ENCODE measurements at places on chromosomes 6 and 20.

DNA sequence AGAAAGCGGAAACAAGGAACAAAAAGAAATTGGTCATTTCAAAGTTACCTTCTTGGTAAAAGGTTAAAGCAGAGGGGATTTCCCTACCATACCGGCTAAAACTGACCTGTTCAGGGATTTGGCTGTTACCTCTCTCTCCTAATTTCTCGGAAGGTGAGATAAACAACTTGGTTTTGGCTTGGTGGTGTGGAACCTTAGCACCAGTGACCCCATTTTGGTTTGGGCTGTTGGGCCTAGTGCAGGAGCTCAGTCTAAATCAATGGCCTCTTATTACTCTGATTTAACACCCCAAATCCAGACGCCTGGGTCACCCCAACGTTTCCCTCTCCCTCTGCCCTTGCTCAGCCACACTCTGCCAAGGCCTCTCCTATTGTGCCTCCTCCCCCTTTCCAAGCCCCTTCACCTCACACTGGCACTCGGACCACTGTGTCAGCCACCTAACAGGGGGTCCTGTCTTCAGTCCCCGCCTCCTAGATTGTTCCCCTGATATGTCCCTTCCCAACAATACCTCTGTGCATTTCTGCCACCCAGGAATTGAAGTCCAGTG is 8.3 kb downstream of the NCR2 start:
- no peak for DNase-seq

DNA sequence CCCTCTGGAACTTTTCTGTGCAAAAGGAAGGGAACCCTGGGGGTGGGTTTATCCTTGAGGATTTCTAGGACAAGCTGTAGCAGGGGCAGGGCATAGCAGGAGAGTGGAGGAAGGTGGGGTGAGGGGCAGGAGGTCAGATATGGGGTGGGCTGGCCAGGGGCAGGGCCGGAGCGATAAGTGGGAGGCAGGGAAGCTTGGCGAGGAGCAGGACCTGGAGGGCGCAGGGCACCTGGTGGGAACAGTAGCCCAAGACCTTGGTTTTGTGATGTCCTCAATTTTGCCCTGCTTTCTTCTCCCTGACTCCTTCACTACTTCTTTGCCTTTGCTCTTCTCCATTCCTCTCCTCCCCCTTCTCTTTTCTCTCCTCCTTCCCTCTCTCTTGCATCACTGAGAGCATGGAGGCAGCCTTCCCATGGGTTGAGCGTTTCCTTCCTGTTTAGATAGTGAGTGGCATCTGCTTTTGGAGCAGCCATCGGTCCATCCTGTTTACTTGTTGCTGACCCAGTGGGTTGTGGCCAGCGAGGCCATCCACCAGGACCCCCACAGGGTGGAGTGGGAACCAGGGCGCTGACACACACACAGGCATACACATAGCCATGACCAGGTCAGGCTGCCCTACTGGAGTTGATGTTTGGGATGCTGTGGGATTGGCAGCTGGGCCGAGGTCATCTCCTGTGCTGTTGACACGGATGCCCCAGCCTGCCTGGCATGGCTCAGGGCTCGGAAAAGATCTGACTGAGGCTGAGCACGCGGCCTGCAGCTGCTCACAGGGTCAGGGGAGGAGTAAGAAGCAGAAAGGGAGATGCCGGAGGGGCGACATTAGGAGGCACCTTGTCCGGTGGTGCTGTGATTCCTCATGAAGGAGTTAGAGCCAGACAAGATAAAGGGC is 121.0 kb upstream of the RNF24 start:
- DNase-seq = no peak

- DNase-seq = no peak
Measured at GRCh38 chr6:147167576-147168461, 36.4 kb upstream of the STXBP5 start.

DNA sequence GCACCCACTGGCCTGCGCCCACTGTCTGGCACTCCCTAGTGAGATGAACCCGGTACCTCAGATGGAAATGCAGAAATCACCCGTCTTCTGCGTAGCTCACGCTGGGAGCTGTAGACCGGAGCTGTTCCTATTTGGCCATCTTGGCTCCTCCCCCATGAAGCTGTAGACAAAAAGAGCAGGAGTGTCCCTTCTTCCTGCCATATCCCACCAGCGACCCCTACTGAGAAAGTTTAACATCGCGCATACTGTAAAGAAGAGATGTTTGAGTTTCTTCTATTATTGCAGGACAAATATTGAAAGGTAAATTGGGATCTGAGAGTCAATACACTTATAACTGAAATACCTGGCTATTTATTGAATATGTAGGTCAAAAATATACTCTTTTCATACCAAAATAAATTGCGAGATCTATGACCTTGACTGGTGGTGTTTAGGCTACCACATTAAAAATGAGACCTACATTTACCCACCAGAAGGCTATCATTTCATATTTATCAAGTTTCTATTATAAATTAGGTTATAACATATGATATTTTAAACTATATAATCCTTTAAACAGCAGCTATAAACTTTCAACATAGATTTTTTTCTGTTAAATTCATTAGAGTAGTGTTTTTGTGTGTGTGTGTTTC is 586.3 kb downstream of the HTR1B start:
- peak; percentile 54 for DNase-seq

- no peak for DNase-seq
Measured at GRCh38 chr20:36394340-36394965, 88.3 kb downstream of the DLGAP4 start.

DNA sequence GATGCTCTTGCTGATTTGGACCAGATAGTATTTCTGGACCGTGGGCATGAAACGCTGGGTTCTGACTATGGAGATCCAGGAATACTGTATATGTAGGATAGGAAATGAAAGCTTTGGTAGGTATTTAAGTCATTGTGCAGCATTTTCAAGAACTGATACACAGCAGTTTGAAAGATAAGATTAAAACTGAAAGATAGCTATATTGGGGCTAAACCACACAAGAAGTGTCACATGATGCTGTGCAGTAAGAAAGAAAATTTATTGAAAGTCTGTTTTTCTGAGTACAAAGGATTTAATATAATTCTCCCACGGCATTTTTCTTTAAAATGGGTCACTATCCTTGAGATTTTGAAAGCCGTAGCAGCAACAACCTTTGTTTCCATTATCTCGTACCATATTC is 305 bp downstream of the IL17A start:
- DNase-seq = no peak

- no peak for DNase-seq
Measured at GRCh38 chr20:6029538-6029937, 24.3 kb downstream of the LRRN4 start.
